ENCODE measurements at places on chromosomes 3 and 15. TPM values are rescaled to one million over a fixed set of nuclear protein-coding genes. Genes with fewer than 3 reads are reported as not detected.

DNA sequence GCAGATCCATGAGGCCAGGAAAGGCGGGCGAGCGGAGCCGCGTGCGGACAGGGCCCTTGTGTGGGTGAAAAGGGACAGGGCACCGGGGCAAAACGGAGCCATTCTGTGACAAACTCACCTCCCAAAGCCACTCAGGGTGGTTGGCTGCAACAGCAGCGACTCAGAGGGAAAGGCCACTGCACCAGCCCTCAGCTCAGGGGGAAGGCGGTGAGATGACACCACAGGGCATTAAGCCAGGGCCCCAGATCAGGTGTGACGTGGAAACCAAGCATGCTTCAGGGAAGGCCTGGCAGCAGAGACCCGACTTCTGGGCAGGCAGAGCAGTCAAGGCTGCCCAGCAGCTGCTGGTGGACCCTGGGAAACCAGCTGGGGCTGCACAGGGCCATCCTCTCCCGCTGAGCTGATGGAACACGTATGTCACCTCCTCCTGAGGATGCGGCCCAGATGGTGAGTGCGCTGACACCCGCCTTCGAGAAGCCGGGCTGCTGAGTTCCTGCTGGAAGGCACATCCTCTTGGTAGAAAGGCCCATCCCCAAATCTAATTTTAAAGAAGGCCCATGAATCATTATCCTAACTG is 82.3 kb downstream of the CHSY1 start:
- DNase-seq: peak; percentile 49

AGBL1 gene
- 0.76 TPM for total RNA-seq

RAB6B gene
- 222 TPM for total RNA-seq

DCBLD2 gene
- total RNA-seq: 33.9 TPM

DNA sequence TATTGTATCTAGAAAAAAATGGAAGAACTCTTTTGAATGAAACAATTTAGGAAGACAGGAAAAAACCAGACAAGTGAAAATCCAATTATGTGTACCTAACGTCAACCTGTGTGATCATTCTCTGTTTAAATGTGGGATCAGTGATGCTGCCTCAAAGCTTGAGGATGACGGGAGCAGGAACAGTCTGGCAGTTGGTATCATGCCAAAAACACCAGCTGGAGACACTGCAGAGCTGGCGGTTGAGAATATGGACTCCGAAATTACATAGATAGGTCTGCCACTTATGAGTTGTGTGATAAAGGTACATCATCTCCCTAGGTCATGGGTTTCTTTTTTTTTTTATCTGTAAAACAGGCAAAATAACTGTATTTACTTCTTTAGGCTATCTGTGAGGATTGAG is 480.5 kb downstream of the CNTN4 start:
- no peak for DNase-seq

GRCh38 chr3:46930945-46931403 is 45.6 kb downstream of the CCDC12 start:
- DNase-seq: no peak

DNA sequence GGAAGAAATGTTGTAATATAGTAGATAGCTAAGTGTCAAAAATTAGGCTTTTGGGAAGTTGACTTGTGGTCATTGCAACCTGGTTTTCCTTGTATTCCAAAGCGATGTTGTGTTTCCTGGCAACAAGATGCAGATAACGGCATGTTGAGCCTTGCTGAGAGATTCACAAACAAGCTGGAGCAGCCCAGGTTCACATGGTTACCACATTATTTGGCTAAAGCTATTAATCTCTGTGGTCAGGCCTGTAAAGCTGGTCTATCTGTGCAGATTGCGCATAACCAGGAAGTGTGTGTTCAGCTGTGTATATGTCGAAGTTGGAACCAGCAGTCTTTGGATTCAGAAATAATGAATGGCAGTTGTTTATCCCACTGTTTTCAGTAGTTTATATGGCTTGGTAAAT is 6.6 kb downstream of the TIPARP start:
- DNase-seq: no peak

- no peak for DNase-seq
Measured at GRCh38 chr3:23711916-23712494, 93.8 kb upstream of the UBE2E1 start.

DNA sequence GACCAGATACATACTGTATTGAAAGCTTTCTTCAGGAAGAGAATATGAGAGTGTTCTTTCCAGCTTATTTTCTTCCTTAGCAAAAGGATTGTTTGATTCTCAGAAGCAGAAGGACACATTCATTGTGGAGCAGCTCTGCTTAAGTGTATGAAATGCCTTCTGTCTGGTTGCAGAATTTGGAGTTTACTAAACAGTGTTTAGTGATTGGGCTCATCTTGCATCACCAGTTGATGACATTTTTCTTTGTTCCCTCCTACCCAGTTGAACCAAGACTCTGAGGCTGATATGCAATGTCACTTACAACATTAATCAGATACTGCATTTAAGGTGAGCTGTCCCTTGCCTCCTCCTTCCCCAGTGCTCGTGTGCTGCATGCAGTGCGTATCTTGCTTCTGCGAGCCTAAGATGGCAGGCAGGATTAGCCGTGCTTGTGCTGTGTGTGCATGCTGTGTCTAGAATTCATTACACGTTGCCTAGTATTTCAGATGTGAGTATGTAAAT is 18.4 kb downstream of the ZBTB38 start:
- DNase-seq: no peak

DNA sequence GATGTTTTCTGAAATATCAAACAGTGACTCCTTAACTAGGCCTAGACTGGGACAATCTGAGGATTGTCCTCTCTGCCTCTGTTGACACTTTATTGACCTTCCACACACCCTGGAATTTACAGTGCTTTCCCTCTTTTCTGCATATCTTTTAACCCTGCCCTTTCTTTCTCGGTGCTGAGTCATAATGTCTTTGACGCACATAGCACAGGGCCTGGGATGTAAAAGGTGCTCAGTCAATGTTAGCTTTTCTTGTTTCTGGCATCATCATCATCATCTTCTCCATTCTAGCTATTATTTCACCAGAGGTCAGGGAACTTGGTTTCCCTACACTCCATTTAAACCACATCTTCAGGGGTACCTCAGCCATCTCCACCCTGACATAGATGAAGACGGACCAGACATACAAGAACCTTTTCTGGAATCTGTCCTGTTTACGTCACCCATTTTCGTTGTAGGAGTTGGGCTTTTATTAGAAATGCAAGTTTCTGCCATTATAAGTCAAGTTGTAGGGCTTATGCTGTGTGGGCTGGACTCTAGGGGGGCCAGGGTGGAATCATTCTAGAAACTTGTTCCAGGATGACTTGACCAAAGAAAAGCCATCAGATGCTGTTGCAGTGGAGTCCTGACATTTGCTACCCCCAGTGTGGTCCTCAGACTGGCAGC is 46.6 kb downstream of the ZBTB38 start:
- DNase-seq: no peak

DNA sequence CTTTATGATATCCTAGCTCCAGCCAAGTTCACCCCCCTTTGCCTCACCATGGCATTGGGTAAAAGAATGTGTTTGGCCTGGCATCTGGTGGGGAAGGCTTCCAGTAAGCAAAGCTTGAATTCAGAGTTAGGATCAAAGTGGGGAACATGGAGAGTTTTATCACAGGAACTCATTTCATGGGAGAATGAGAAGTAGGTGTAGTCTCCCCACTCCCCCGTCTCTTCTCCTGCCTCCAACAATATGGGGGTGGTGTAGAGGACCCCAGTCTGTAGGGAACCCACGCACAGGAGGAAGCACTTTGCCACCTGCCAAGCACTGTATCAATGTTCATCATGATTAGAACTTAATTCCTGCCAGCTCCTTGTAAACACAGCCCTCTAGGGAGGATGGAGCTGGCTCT is 200.5 kb downstream of the UACA start:
- DNase-seq: no peak

STRIT1 gene
- not detected for total RNA-seq

- no peak for DNase-seq
Measured at GRCh38 chr3:68090571-68090970, 436.2 kb upstream of the SUCLG2 start.

CLDN18 gene
- total RNA-seq: not detected

DNA sequence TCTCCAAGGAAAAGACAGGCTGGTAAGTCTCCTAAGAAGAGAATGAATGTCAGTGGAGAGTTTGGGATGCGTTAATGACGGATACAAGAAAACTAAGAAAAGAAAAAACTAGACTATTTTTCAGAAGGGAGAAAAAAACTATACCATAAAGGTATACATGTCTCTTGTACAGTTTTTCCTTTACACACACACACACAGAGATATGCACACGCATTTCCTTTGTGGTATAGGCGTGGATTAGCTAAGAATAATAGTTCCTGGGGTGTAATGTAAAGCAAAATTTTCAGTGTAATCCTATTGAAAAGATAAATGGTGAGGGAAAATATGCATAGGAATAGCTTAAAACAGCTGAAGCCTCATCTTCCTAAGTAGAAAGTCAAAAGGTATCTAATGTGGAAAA is 36.3 kb downstream of the GABPB1 start:
- no peak for DNase-seq

- no peak for DNase-seq
Measured at GRCh38 chr3:34305266-34305665, 506.8 kb downstream of the PDCD6IP start.

FETUB gene
- not detected for total RNA-seq
